ENCODE measurements at places on chromosomes 6 and 20. TPM values are rescaled to one million over a fixed set of nuclear protein-coding genes. Genes with fewer than 3 reads are reported as not detected.

DNA sequence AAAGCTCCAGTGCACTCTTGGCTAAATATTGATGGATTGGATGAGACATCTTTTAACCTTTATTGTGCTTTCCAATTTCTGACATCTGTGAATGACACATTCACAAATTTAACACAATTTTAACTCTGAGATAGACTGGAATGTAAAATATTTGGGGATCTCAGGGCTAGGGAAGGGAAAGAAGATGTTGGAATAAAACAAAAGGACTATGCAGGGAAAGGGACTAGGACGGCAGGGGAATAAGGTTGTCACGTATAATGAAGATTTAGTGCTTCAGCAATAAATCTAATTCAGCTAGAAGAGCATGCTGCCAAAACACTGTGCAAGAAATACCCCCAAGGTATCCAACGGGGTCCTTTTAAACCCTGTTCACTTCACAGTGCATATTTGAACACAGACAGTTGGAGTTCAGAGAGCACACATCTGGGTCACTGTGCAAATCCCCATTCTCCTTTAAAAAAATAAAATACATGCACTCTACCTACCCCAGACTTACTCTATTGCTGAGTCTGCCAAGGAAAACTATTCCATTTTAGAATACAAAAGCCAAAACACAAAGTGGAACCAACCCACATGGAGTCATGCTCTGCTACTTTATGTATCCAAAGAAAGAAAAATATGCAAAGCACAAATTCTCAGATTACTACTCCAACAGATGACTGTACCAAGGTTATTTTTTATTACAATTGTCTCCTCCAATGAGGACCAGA is 151.0 kb upstream of the RSPO3 start:
- no peak for ATAC-seq

GRCh38 chr6:92967362-92967761 is 452.0 kb downstream of the EPHA7 start:
- no peak for ATAC-seq

GRCh38 chr6:124443541-124443940 is 518.7 kb upstream of the RNF217 start:
- no peak for ATAC-seq

GRCh38 chr20:58099291-58099935 is 129.0 kb downstream of the ANKRD60 start:
- no peak for ATAC-seq

Gene SNAI1
- 0.79 TPM for total RNA-seq

Gene RCAN2
- 265 TPM for total RNA-seq

DNA sequence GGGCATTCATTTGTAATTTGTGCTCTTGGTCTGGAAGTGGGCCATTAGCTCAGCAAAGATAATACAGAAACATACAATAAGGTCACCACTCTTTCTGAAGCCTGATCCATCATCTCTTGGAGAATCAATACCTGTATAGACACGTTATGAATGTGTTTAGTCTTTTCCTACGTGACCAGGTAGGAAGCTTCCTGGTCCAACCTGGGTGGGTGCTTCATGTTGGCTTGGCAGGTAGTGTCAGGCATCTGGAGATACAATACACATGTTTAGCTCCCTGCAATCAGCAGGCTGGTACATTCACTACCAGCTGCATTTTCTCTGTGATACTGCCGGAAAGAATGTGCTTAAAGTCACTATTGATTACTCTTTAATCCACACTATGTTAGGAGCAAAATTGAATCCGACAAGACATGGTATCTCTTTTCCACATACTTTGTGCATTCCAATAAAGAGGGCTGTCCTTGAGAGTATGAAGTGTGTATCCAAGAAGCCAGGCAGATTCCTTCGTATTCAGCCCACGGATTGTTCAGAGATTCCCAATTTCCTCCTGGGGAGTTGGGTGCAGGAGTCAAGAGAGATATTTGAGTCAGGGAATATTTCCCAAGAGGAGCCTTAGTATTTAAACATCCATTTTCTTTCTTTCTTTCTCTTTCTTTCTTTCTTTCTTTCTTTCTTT is 49.9 kb upstream of the RANBP9 start:
- ATAC-seq = no peak

GRCh38 chr6:110378552-110378951 is 20.4 kb upstream of the METTL24 start:
- no peak for ATAC-seq

DNA sequence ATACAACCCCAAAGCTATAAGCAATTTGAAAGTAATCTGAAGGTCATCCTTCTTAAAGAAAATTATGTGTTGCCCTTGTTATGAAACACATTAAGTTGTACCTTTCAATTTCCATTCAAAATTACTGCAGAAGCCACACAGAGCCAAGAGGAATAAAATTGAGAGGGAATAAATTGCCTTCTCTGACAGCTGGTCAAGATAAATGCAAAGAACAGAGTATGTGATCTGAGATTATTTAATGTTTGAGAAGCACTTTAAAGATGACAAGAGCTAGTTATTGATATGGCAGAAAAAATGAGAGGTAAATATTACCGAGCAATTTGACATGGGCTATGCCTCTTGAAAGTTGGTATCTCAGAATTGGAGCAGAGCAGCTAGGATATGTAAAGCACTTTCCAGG is 61.6 kb downstream of the TRDN start:
- no peak for ATAC-seq

DNA sequence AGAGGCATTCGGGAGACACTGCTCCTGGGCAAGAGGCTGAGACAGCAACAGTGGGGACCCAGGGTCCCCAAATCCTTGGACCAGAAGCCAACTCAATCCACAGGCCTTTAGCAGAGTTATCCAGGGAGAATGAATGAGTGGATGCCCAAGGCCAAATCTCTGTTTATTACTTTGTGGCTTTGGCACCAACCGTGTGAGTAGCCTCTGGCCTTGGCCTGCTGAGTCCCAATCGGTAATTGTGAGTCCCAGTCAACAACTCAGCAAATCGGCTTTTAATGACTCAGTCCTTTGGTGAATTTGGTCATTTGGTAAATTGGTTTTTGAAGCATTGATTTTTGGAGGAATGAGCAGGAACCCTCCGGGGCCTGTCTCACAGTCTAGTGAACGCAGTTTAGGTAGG is 29.1 kb upstream of the ECI2 start:
- ATAC-seq = no peak

DNA sequence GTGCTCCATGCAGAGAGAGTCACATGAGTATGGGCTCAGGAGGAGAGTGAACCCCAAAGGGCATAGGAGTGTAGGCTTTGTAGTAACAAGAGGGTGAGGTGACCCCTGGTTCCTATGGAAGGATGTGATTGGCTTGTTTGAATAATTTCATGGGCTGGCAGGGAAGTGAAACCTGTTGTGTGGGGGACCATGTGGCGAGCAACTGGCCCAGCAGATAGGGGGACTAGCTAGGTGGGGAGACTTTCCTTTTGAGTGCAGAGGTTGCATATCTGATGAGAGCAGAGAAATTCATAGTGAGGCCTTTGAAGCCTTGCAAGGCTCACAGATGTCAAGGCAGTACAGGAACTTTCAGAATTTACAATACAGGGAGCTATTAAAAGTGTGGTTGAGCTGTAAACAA is 247.9 kb upstream of the SLC35B3 start:
- ATAC-seq = no peak

Gene DXO
- total RNA-seq = 12.3 TPM

Gene LY6G6C
- total RNA-seq = not detected

GRCh38 chr6:25330796-25331685 is 51.9 kb downstream of the CARMIL1 start:
- no peak for ATAC-seq

DNA sequence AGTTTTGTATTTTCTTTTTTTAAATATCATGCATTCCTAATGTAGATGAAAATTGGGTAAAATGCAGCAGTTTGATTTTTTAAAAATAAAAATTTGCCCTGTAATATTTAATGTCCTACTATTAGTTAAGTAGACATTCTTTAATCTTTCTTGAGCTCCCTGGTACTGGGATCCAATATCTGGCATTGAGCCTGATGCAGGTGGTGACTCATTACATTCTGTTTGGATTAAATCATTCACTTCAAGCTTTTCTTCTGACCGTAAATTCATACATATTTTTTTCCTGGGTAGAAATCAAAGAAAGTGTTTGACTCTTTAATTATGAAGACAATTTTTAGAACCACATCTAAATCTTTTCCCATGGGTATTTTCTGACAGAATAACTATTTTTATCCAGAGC is 768.8 kb upstream of the SLC35B3 start:
- no peak for ATAC-seq

DNA sequence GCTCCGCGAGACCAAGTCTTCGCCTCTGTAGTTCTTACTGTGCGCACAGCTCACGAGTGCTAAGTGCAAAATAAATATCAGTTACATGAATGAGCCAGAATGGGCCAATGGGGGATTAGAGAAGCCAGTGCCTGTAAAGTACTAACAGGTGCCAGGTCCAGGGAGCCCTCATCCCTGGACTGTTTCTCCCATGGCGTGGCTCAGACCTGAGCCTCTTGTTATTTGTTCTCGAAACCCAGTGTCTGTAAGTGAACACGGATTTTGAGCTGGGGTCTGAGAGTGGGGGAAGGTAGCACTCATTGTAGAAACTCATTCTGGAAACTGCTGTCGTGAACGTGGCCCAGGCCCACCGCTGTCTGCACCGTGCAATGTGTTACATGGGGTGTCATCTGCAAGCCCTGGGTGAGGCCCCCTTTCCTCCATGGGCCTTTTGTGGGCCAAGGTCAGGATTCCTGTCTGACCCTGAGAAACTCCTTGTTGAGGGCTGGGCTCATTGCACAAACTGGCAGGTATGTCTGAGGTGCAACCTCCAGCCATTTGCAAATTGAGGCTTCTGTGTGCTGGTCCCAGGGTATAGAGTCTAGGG is 154.7 kb downstream of the SYCP2 start:
- ATAC-seq = no peak

DNA sequence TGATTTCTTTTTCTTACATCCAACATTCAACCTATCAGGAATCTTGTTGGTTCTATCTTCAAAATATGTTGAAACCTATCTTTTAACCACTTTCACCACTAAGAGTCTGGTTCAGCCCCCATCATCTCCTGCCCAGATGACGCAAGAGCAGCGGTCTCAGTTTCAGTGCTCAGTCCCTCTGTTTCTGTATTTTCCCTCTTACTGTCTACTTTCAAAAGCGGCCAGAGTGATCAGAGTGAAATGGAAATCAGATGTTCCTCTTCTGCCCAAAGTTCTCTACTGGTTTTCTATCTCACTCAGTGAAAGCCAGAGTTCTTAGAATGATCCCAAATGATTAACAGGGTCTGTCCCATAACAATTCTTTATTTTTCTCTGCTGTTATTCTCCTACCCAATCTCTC is 147.9 kb upstream of the PDE7B start:
- ATAC-seq = no peak

DNA sequence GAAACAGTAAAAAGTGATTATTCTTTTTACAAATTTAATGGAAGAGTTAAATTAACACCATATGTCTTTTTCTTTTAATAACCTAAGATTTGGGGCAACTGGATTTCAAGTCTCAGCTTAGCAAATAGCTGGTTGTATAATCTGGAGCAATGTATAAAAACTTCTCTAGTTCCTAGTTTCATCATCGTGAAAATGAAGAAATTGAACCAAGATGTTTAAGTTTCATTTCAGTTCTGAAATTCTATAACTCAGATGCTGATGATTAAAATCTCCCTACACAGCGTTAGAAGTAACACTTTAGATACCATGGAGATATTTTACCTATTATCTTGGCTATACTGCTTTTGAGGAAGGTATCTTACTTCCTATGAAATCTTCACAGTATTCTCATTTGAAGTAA is 252.0 kb downstream of the KIF16B start:
- no peak for ATAC-seq

GRCh38 chr6:132817554-132818403 is 3.4 kb downstream of the RPS12 start:
- no peak for ATAC-seq

DNA sequence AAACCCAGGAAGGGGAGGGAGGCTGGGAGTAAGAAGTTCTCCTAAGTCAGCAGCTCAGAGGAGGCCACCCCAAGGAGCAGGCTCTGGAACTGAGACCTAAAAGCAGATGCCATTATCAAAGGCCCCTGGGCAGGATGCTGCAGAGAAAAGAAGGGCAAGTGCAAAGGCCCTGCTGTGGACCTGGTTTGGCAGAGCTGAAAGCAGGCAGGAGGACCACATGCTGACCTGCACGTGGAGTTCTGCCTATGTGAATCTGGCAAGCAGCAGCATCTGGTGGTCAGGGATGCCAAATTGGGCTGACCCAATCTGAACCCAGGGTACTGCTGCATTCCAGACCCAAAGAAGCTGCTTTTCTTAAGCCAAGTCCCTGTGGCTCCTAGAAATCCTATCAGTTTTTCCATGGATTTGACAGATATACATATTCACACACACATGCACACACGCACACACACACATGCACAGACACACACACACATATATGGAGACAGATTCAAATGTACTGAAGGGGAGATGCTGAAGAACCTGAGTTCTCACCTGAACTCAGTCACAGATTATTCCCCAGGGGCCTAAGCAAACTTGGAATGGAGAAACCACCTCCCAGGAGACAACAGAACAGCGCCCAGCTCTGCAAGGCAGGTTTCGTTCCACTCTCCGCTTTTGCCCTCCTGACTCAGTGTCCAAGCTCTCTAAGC is 119.9 kb downstream of the FOXA2 start:
- no peak for ATAC-seq

- ATAC-seq = no peak
Measured at GRCh38 chr6:63319939-63320338, at the start of gene LGSN. LGSN (minus strand) TSS chr6:63319983; CDS start chr6:63319943, 40 bp downstream.

DNA sequence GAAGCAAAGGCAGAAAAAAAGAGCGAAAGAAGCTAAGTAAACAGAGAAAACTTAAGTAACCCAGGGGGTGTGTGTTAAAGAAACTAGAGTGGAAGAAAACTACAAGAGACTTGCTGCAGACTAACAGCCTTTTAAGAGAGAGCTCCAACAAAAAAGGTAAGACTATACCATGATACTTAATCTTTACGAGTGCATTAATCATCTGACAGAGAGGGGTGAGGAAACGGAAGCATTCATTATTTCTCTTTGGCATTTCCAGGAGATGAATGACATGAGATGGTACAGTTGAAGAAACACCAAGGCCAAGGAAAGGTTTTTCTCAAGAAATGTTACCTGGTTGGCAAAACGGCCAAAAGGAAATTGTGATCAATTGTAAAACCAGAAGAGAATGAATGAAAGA is 906.8 kb downstream of the QKI start:
- no peak for ATAC-seq

- no peak for ATAC-seq
Measured at GRCh38 chr20:45701104-45701503, 734 bp upstream of the WFDC13 start.

GRCh38 chr20:62702895-62703852 is 5.5 kb upstream of the NTSR1 start:
- no peak for ATAC-seq

Gene BHLHE23
- total RNA-seq = not detected

Gene LRFN2
- total RNA-seq = 0.13 TPM

- ATAC-seq = no peak
Measured at GRCh38 chr6:90372885-90373284, 76.2 kb upstream of the BACH2 start.
